ENCODE measurements at places on chromosomes 16 and 17.

DNA sequence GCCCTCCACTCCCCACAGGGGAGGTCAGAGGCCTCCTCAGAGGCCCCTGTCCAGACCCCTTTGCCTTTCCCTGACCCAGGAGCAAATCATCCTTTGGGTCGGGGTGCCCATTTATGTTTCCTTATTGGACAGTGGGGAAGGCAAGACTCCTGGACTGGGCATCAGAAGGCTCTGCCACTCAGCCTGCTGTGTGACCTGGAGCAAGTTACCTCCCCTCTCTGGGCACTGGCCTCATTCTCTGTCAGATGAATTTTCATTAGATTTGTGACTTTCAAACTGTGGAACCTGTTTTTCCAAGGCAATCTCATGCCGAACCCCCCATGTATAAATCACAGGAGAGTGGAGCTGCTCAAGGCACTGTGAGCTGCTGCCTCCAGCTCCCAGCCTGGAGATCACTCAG lies 47.0 kb upstream of the TOB1 start:
- no peak for DNase-seq

- DNase-seq = no peak
Observed at GRCh38 chr16:85146922-85147651, 34.8 kb upstream of the CIBAR2 start.

- no peak for DNase-seq
Observed at GRCh38 chr17:67440277-67441051, 63.4 kb downstream of the PITPNC1 start.

DNA sequence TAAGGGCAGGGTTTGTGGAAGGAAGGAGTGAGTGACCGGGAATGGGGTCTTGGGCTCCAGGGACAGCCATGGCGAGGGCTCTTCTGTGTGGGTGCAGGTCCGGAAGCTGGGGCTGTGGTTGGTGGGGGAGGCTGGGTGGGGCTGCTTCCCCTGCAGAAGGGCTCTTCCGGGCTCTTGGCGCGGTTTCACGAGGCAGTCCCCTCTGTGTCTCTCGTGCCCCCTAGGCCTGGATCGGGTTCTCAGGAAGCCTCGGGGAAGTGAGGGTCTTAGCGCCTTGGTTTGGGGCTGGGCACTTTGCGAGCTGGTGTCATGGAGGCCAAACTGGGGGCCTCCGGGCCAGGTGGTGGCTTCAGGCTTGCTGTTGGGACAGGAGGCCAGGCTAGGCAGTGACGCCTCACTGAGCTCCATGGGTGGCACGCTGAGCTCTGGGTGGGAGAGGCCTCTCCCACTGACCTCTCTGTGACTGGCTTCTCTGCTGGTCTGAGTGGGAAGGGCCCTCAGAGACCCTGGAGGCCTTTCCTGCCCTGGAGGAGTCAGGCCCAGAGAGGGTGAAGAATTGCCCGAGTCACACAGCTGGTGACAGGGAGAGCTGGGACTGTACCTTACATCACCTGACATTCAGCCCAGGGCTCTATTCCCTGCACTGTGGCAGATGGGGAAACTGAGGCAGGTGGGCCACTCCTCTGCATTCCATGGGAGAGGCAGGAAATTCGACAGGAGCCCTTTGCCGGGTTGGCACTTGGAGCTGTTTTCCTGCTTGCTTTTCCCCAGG lies 8.2 kb downstream of the ADCY7 start:
- no peak for DNase-seq

GRCh38 chr17:48543107-48543853 lies 1.6 kb downstream of the HOXB2 start:
- peak; percentile 28 for DNase-seq

DNA sequence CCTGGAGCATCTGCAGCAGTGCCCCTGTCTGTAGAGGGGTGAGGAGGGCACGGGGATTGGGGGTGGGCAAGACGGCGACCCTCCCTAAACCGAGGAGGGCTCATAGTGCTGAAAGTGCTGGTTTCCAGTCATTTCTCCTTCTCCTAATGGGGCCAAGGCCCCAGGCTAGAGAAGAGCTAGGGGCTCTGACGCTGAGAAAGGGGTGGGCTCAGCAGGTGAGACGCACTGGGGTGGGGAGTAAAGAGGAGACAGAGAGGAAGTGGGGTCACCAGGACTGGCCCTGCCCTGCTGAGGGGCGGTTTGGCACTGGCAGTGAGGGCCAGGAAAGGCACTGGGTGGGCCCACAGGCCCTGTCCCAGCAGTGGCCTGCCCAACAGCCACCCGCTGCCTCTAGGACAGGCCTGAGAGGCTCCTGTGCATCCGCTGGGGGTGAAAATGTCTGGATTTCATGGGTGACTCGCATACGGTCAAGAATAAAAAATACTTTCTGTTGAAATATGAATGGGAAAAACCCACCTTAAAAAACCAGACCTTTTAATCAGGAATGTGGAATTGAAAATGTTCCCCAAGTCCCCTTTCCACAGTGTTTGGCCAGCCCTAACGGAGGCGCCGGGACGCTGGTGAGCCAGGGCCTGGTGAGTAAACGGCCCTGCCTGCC lies 122.4 kb upstream of the SMURF2 start:
- DNase-seq = no peak

DNA sequence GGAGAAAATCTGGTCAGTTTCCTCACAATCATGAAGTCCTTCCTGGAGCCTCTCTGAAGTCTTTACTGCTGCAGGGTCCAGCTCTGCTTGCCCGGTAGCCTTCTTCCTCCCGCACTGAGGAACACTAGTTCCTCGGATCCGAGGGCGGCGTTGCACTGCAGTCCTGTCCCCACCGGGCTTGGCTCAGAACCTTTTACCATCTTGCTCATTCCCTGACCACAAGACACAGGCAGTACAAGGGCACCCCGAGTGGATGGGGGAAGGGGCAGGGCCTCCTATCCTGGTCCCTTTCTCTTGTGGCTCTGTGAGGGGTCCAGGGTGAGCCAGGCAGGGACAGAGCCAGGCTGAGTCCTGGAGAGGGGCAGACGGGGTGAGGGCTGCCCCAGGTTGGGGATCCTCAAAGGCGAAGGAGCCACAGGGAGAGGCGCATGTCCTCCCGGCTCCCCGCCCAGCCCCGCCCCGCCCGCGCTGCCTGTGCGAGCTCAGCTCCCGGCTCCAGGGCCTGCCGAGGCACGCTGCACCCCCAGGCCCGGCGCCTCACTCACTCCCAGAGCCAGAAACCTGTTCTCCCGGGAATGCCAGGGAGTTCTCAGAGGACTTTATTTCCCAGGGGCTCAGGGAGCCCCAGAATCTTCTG lies 1.5 kb downstream of the FOXN1 start:
- no peak for DNase-seq

DNA sequence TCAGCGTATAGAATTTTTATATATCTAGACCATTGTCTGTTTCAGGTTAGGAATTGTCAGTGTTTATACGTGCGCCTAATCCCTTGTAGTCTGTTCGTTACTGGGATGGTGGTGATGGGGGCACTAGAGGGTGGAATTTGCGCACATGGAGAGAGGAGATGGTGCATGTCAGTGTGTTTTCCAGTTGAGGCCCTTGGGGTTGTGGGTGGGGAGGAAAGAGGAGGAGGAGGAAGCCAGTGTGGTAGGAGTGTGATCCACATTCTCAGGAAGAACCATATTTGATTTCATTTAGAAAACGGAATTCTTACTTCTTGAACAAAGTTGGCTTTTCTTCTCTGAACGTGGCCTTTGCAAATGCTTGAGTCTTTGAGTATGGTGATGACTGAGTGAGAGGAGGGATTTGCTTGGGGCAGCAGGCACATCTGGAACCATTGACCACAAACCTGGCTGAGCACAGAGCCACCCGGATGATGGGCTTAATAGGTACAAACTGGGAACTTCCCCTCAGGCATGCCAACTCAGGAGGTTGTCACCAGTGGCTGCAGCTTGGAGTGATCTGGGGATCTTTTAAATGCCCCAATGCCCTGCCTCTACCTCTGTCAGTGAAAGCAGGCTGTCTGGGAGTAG lies 98.9 kb downstream of the PRKCB start:
- no peak for DNase-seq

DNA sequence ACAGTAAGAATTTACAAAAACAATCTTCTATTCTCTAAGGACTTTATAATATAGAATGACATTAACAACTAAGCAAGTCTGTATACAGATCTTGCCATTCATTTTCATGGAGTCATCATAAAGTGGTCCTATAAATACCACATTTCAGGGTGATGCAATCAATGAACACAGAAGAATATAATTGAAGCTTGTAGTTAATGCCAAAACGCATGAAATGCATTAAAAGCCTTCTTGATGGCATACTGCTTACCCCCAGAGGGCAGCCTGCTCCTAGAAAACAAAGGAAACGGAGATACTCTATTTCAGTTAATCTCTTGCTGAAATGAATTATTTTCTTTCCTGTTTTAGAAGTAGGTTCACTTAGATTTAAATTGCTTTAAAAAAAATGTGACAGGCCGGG lies 45.2 kb upstream of the STAC2 start:
- no peak for DNase-seq

DNA sequence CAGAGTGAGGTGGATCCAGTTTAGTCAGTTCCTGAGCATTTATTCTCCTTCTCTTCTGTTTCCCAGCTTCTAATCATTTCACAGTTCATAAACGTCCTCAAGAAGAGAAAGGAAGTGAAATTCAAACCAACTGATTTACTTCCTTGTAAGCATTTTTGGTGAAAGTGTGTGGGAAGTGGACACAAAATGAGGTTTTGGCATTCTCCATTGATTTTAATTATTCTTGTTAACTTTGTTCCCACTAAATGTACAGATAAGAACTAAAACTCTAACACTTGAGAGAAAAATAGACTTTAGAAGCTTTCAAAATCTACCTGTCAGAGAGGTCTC lies 42.7 kb upstream of the CORO6 start:
- no peak for DNase-seq

DNA sequence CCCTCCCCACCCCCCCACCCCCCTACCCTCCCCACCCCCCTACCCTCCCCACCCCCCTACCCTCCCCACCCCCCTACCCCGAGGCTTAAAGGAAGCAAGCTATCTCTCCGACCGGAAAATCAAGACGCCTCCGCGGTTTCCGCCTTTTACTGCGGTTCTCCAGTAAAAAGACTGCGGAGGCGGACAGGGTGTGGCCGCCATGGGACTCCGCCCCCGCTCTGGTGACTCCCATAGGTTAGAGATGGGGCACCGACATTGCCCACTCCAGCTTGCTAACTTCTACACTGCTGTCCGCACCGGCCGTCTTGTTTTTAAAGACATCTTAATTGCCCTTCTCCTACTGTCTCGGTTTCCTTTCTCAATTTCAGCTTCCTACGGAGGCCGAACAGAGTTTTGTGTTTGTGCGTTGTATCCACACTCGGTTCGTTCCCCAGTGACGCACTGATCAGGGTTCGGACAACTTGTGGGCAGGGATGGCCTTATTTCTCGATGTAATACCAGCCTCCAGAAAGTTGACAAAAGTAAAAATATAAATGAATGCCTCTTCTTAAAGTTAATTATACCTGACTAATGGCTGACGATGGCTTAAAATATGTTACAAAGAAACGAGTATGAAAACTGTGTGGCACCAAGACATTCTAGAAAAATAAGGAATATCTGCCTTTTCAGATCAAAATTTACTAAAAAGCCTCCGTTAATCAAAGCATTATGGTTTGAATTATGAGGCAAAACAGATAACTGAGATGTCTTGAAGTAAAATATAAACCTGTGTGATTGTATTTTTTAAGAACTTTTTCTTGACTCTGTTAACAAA lies 1.1 kb upstream of the ZNF200 start:
- DNase-seq = peak; percentile 41

- no peak for DNase-seq
Observed at GRCh38 chr17:77444984-77445759, 304.4 kb downstream of the SEC14L1 start.

GRCh38 chr16:87317750-87318644 lies 805 bp upstream of the C16orf95 start:
- DNase-seq = no peak

GRCh38 chr17:69909389-69909788 lies 165.6 kb upstream of the KCNJ16 start:
- DNase-seq = no peak

DNA sequence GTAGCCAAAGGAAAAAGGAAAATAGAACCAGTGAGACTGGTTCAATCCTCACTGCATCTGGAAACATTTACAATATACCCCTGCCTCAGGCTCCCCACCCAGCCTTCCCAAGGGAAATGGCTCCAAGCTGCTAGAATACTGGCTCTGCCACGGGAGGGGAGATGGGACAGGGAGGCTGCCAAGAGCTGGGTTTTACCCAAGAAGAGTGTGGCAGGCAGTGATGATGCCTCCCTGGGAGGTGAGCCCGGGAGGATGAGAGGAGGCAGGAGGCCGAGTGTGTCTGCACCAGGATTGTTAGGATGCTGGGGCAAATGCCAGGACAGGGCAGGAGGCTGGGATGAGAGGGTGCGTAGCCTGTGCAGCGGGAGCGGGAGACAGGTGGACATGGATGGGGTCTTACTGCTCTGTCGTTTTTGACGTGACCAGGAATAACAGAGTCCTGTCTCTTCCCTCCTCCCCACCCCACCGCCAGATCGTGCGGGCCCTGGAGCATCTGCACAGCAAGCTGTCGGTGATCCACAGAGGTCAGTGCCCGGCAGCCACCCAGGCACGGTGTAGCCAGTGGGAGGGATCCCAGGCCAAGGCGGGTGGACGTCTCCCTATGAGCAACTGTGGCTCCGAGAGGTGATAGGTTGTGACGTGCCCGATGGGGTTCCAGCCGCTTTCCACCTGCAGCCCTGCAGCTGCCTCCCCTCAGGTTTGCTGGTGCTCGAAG lies 18.4 kb downstream of the MAP2K3 start:
- no peak for DNase-seq

GRCh38 chr17:43702637-43703036 lies 40.9 kb upstream of the MEOX1 start:
- no peak for DNase-seq

GRCh38 chr17:77282524-77283515 lies 142.1 kb downstream of the SEC14L1 start:
- no peak for DNase-seq

GRCh38 chr16:86022381-86022960 lies 123.5 kb downstream of the IRF8 start:
- no peak for DNase-seq

DNA sequence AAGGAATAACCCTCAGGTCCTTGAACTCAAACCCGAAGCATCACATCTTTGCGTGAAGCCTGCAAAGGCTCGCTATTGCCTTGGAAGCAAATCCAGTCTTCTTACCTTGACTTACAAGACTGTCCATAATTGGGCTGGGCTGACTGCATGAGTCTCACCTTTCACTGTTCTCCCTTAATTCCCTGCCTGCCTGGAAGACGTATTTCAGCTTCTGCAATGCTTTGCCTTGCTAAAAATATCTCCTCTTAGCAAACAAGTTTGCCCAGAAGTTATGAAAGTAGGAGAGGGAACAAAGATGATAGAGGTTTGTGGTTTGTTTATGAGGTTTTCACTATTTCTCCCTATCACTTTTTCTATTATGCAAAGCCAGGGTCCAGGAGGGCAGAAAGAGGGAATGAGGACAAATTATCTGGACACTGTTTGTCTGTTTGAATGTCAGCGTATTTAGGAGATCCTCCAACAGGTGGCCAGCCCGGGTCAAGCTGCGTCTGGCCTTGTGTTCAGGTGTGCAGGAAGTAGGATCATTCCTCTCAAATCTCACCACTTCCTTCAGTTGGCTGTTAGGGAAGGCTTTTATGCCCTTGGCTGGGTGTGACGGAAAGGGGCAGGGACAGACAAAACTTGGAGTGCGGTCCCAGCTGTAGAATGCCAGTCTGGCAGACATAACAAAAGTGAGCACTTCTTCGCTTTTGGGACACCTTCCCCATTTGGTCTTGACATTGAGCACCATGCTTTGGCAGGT lies 488.9 kb downstream of the CDH13 start:
- no peak for DNase-seq

All from NCI-H1930 (cell line).